Activated T-helper 1 cell treated with anti-CD3 and anti-CD28 coated beads, Interleukin-2, amount 50 U/mL, for 16 hours (primary cell): ENCODE measurements at places on chromosomes 7 and 10.

DNA sequence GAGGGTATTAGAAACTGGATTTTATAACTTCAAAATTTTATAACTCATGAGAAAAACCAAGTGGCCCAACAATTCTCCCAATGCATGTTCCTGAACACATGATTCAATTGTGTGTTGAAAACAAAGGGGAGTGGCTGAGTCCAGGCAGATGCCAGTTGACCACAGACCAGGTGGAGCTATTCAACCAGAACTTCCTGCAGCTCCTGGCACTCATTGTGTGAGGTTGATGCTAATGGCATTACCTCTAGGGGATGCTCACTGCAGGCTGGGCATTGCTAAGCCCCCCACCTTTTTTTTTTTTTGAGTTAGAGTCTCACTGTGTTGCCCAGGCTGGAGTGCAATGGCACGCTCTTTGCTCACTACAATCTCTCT lies 20.3 kb downstream of the MYOF start:
- DNase-seq = no peak

- DNase-seq = no peak
Measured at GRCh38 chr10:110493832-110494426, 3.8 kb upstream of the DUSP5 start.

DNA sequence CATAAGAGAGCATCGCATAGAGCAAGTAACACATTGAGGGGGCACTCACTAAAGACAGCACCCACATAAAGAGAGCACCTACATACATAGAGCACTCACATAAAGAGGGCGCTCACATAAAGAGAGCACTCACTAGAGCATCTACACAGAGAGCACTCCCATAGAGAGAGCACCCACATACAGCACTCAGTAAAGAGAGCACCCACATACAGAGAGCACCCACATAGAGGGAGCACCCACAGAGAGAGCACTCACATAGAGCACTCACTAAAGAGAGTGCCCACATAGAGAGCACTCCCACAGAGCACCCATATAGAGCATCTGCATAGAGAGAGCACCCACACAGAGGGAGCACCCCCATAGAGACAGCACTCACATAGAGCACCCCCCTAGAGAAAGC lies 47.8 kb downstream of the INSIG1 start:
- DNase-seq = no peak

- DNase-seq = peak; percentile 58
Measured at GRCh38 chr10:110209454-110209925, 2.1 kb downstream of the MXI1 start.

DNA sequence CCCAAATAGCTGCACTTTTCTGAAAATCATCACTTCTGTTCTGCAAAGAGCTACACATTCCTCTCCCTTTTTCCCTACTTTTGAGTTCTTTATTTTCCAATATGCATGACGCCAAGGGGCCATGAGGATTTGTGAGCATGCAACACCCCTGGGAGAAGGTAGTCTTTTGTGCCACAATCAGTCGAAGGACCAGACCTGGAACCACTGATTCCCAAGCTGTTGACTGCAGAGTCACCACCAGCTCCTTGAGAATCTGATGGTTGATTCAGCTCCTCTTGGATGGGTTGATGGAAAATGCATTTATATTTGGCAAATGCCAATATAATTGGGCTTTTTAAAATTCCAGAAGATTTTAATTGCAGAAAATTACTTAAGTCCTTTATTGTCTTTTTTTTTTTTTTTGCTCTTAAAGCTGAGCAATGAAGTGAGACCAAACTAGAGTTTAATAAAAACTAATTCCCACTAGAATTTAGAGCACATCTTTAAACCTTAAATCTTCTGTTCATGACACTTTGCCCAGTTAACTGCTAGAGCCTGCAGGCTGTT lies 554.1 kb downstream of the TNS3 start:
- DNase-seq = no peak

GRCh38 chr7:134278502-134279153 lies 38.1 kb downstream of the SLC35B4 start:
- no peak for DNase-seq

DNA sequence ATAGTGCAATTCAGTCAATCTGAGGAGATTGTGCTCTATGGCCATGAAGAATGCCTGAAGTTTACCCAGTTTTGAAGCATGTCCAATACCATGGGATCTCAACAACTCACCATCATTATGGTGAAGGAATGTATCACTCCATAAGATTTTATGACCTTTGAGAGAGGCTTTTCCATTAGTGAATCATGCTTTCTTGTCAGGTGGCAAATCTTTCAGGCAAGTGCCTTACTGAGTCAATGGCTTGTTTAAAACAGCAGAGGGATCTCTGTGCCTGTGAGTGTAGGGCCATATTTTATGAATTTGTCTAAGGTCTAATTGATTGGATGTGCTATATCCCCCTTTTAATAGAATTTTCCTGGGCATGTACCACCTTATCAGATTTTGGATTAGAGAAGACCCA lies 131.5 kb downstream of the CCDC7 start:
- DNase-seq = no peak

GRCh38 chr7:135971366-135971725 lies 5.8 kb downstream of the MTPN start:
- no peak for DNase-seq

DNA sequence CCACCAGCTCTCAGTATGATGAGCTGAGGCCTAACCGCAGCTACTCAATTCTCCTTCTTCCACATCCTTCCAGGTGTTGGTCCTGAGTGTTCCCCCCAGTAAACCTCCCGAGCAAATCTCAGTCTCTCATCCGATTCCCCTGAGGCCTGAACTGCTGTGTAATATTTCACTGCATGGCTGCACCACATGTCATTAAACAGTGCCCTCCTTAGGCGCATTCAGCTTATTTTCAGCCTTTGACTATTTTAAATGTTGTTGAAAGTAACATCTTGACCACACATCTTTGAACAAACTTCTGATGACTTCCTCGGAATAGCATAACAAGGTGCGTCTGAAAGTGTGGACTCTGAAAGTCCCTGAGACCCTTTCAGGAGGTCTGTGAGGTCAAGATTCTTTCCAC lies 62.8 kb upstream of the NPS start:
- DNase-seq = no peak

- no peak for DNase-seq
Measured at GRCh38 chr7:106029451-106029850, 66.4 kb downstream of the CDHR3 start.

DNA sequence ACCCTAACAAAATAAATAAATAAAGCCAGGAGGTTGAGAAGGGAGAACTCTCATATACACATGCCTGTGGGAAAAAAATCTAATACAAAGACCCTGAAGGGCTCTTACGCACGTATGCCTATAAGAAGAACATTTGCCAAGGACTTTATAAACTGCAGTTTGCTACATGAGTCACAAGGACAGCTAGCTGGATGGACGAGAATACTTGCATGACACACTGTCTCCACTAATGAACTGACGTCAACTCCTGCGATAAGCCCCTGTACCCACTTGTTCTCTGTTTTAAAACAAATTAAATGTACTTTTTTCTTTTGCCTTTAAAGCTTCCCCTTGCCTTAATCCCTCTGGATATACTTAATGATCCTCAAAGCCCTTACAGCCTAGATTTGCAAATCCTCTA lies 374.6 kb upstream of the GHITM start:
- no peak for DNase-seq

- no peak for DNase-seq
Measured at GRCh38 chr10:48366261-48366660, 59.8 kb downstream of the MAPK8 start.

- DNase-seq = no peak
Measured at GRCh38 chr7:63012633-63013183, 985.9 kb upstream of the ZNF722 start.

GRCh38 chr7:81839708-81840369 lies 70.0 kb upstream of the HGF start:
- no peak for DNase-seq

DNA sequence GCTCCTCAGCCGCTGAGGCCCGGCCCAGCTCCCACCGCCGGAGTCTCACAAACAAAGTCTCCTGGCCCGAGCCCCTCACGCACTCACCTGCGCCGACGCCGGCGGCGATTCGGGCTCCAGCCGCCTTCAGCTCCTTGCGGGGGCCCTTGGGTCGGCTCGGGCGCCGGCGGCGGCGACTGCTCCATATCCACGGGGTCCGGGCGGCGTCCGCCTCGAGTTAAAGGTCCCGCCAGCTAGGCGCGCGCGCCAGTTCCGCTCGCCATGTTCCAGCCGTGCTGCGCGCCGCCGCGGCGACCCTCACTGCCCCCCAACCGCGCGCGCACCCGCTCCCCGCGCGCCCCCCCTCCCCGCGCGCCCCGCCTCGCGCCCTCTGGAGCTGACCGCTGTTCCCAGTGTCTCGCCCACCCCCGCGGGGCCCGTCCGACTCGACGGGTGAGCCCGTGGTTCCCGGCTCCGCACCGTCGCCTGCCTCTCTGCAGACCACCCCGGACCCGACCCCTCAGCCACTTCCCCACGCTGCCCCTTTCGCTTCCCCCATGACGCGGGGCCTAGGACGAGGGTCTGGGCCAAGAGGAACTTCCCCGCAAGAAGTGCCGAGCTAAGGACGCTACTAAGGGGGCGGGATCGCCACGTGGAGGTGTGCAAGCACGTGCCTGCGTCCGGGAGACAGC lies 396.1 kb downstream of the ZNF33B start:
- DNase-seq = no peak

DNA sequence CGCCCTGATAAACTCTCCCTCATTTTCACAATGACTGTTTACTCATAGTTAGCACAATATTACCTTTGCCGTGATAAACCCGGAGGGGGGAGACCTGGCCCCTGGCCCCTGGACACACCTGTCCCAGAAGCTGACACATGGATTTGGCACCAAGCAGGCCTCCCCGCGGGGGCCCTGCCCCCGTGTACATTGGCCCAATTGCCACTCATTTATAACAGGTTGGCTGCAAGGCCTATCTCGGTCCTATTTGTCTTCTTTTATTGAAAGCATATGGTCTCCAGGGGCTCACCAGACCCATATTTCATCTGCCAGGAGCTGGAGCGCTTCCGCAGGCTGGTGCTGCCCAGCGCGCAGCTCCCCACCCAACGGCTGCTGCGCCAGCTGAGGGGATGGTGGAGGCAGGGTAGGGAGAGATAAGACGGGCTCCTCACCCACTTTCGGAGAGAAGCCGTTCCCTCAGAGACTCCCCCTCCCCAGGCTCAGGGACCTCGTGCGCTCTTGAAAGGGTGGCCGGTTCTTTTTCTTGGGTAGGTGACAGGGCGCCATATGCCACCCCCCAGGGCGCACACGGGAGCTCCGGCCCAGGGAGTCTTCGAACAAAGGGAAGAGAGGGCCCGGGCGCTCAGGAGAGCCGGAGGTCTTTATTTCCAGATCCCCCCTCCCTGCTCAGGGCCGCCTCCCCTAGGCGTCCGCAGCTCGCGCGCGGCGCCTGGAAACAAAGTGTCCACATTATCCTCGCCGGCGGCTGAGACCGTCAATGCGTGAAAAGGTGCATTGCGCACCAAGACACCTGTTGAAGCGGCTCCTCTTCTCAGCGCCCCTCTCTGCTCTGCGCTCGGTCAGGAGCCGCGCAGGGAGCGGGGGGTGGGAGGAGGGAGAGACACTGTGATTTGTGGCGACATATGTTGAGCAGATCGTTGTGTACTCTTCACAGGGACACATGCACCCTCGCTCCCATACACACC lies 4.3 kb upstream of the NEUROG3 start:
- DNase-seq = no peak

- no peak for DNase-seq
Measured at GRCh38 chr7:122143376-122143750, 686 bp downstream of the AASS start.

- DNase-seq = no peak
Measured at GRCh38 chr7:152881893-152882292, 122.3 kb downstream of the ACTR3B start.

GRCh38 chr10:25696013-25696708 lies 237.9 kb upstream of the MYO3A start:
- DNase-seq = no peak

DNA sequence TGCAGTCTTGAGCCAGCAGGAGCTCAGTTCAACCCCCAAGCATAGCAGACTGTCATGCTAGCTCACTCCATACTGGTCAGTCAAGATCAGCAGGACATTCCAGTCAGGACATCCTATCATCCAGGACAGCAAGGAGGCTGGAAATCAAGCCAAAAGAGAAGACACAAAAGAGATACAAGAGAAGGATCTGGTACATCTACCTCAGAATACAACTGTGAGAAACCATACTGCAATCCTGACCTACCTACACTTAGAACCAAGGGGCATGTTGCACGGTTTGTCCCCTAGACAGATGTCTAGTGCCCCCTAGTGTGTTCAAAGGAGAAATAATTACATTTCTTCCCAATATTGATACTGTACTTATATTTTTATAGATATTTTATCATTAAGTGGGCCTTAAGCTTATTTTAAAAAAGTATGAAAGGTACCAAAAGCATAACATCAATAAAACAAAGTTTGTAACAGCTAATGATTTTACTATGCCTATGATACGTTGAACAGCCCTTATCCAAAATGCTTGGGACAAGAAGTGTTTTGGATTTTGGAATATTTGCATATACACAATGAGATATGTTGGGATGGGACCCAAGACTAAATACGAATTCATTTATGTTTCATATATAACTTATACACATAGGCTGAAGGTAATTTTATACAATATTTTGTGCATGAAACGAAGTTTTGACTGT lies 26.7 kb downstream of the ERCC6 start:
- no peak for DNase-seq

- no peak for DNase-seq
Measured at GRCh38 chr7:1210979-1211608, 21.6 kb upstream of the UNCX start.

DNA sequence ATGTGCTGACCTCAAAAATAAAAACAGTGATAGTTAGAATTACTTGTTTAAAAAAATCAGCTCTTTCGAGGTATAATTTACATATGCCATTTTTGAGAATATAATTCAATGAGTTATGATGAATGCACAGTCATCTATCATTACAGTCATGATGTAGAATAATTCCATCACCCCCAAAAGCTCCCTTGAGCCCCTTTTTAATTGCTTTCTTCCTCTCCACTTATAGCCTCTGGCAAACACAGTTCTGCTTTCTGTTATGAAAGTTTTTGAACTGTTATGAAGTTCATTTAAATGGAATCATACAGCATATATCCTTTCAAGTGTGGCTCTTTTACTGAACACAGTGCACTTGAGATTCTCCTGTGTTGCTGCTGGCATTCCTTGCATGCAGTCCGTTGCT lies 41.4 kb downstream of the PRTFDC1 start:
- DNase-seq = no peak

DNA sequence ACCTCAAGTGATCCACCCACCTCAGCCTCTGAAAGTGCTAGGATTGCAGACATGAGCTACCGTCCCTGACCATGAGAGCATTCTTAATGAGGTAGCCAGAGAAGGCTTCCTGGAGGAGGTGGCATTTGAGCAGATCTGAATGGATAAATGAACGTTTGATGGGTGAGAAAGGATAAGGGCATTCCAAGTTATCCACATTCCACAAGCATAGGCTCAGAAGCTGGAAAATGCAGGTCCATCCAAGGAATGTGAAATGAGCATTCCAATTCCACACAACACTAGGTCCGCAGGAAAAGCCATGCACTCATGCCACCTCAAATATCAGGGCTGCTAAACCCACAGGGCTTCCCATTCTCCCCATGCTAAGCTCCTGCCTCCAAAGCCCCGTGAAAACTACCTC lies 17.0 kb downstream of the TMEM130 start:
- no peak for DNase-seq

- no peak for DNase-seq
Measured at GRCh38 chr7:113202284-113202683, 83.9 kb upstream of the SMIM30 start.
